ENCODE measurements at places on chromosomes 2 and 18.

GRCh38 chr2:97752342-97753334 lies 39.3 kb downstream of the ZAP70 start:
- no peak for DNase-seq

- no peak for DNase-seq
Observed at GRCh38 chr2:195018462-195018861, 638.6 kb upstream of the SLC39A10 start.

DNA sequence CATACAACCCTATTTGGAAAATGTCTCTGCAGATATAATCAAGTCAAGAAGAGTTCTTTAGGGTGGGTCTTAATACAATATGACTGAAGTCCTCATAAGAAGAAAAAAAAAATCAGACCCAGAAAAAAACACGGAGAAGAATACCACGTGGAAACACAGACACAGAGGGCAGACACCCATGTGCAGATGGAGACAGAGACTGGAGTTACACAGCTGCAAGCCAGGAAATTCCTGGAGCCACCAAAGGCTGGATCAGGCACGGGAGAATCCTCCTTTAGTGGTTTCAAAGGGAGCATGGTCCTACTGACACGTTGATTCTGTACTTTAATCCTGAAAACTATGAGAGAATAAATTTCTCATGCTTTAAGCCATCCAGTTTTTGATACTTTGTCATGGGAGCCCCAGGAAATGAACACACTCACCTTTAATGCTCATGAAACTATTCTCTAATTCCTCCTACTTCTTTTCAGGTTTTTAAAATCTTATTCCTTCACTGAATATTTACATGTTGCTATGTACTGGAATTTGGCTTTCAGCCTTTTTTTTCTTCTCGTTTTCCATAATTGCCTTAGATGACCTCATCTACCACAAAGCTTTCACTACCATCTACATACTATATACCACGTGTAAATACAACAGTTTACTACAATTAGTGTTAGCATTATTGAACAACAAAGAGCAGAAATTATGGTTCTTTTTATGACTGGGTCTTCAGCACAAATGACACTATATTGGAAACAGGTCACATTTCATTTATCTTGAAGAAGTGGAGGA lies 529.1 kb downstream of the IRS1 start:
- DNase-seq = no peak

- DNase-seq = no peak
Observed at GRCh38 chr2:2031101-2031500, 286.8 kb upstream of the PXDN start.

DNA sequence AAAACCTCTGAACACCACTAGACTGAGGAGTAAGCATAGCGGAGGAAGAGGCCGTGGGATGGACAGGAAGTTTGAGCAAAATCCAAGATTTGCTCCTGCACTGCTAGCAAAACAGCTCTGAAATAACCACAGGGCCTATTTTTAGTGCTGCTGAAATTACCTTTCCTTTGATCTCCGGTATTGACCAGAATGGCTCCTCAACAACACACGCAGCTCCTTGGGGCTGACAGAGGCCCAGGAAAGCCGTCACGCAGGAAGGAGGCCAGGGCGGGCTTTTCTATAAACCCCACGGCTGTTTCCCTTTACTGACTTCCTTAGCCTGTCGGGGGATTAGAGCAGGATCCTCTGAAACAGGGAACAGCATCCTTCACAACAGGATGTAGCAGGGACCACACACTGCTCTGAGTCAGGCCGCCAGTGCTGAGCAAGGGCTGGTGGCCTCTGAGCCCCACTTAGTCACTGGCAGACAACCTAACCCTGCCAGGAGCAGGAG lies 80.8 kb upstream of the LCLAT1 start:
- peak; percentile 38 for DNase-seq

DNA sequence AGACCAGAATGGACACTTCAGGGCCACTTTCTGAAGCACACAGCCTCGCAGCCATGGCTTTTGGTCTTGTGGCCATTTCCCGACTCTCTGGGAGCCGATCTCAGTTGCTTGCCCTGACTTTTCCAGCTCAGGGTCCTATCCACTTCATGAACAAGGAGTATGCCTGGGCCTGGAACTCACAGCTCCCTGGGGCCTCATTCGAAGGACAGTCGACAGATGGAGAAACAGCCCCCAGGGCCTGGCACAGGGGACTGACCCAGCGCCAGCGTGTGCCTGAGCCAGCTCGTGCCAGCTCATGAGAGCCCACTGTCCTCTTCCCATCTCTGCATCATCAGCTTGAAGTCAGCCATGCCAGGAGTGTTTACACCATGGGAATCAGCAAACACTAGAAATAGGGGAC lies 134.6 kb upstream of the GPC1 start:
- no peak for DNase-seq

GRCh38 chr18:9429662-9429993 lies 45.7 kb upstream of the RALBP1 start:
- no peak for DNase-seq

- DNase-seq = no peak
Observed at GRCh38 chr2:25539136-25539535, 134.2 kb downstream of the DTNB start.

DNA sequence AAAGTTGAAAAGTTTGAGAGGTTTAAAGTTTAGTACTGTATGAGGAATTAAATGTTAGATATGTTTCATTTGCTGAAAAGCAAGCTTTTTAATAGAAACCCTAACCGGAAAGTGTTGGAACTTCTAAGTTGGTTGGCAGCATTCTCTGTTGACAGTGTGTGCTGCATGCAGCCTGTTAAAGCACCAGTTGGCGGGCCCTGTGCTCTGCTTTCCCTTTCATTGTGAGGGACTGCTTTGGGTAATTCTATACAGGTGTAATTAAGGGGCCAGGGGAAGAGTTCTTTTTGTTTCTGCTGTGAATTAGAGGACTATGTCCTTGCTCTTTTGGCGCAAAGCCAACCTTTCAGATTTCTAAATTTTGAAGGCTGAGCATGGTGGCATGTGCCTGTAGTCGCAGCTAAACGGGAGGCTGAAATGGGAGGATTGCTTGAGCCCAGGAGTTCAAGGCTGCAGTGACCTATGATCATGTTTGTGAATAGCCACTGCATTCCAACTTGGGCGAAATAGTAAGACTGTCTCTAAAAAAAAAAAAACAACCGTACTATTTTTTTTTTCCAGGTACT lies 20.1 kb downstream of the PLEKHB2 start:
- DNase-seq = no peak

DNA sequence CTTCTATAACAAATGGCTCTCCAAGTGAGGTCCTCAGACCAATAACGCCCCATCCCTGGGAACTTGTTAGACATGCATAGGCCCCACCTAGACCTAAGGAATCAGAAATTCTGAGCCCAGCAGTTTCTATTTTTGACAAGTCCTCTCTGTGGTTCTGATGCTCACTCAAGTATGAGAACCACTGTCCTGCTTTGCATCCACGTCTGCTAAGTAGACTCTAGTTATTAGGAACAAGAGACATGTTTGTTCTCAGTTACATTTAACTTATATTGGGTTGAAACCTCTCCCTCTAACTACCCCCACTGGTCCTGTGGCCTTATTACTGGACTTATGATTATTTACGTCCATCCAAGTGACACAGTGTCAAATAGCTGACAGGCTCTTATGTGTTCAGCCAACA lies 70.3 kb downstream of the TMEM17 start:
- no peak for DNase-seq

- no peak for DNase-seq
Observed at GRCh38 chr2:147224070-147224469, 620.8 kb upstream of the ACVR2A start.

- DNase-seq = no peak
Observed at GRCh38 chr2:216222650-216223352, 113.7 kb downstream of the XRCC5 start.

GRCh38 chr2:223100061-223100511 lies 48.1 kb downstream of the KCNE4 start:
- no peak for DNase-seq

DNA sequence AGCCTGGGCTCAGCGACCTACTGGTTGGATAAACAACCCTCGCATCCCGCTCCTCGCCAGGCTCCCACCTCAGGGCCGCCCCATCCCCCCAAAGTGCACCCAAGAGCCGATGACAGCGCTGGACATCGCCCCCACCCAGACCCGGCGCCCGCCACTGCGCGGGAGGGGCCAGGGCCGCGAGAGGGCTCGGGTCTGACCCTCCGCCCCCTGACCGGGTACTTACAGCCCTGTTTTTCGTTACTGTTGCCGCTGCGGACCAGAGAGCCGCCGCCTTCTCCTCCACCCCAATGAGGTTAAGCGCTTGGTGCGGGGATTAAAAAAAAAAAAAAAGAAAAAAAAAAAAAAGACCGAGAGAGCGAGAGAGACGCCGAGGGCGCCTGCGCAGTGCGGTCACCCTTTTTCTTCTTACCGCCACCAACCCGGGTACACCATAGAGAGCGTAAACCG lies at the start of gene CLASP1:
Gene CLASP1 (minus strand): TSS at position 314 of the 447 bp plus-strand sequence. CDS start 43,567 bp downstream, outside the sequence.
- peak; percentile 53 for DNase-seq

DNA sequence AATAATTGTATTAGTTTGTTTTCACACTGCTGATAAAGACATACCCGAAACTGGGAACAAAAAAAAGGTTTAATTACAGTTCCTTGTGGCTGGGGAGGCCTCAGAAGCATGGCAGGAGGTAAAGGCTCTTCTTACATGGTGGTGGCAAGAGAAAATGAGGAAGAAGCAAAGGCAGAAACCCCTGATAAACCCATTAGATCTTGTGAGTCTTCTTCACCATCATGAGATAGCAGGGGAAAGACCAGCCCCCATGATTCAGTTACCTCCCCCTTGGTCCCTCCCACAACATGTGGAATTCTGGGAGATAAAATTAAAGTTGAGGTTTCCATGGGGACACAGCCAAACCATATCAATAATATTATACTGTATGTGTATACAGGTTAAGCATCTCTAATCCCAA lies 73.3 kb upstream of the CABLES1 start:
- DNase-seq = no peak

GRCh38 chr2:188512456-188512855 lies 220.8 kb downstream of the GULP1 start:
- no peak for DNase-seq

GRCh38 chr2:233928594-233929351 lies 11.6 kb downstream of the TRPM8 start:
- DNase-seq = peak; percentile 52

DNA sequence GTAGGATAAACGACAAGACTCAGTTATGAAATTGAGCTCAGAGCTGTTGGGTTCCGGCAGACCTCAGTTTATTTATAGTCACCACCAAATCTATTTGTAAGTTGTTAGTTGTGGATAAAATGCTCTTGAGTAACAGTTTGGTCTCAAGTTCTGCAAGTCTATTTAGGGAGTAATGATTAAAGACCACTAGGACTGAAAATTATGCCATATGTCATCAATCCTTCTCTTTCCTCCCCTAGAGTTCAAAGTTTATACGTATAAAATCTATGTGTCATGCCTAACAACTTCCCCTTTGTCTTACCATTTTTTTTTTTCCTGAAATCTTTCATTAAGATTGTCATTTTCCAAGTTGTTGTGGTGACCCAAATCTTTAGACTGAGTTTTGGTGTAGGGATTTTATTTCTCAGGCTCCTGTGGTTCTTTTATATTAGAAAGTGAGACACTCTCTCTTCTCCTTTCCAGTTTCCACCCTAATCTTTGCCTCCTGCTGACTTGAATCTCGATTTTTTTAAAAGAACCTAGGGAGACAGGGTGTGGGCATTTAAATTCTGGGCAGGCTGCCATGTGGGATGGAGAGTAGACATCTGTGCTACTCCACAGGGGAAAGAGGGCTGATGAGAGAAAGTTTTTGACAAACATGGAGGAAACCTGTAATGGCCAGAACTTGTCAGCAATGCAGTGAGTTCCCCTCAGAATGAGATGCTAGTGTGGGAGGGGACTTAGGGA lies 51.0 kb downstream of the LAMA3 start:
- no peak for DNase-seq

GRCh38 chr18:2304378-2305175 lies 266.7 kb downstream of the METTL4 start:
- DNase-seq = no peak

DNA sequence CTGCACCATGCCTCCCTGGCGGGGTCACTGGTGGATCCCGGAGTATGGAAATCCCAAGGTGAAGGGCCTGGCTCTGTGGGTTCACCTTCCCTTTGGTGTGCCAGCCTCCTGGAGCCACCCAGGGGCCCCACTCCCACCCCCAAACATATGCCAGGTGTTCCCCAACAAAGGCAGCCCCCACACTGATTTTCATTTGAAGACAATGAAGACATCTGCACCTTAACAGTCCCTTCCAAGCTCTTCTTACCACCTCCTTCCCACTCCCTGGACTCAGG lies 11.7 kb downstream of the BIN1 start:
- DNase-seq = no peak

DNA sequence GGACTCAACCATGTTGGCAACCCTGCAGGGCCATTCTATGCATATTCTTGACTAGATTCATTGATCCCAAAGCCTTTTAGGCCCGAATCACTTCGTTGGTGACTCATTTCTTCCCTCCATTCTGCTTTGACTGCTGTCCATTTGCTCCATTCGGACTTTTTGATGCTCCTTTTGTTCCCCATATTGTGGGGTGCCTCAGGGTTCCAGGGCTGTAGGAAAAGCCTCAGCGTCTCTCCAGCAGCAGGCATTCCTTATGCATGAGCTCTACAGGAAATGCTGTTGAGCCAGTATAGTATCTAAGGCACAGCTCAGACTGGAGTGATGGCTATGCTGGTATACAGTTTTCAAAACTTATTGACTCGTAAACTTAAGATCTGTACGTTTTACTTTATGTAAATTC lies 292.6 kb downstream of the PRKCE start:
- no peak for DNase-seq

DNA sequence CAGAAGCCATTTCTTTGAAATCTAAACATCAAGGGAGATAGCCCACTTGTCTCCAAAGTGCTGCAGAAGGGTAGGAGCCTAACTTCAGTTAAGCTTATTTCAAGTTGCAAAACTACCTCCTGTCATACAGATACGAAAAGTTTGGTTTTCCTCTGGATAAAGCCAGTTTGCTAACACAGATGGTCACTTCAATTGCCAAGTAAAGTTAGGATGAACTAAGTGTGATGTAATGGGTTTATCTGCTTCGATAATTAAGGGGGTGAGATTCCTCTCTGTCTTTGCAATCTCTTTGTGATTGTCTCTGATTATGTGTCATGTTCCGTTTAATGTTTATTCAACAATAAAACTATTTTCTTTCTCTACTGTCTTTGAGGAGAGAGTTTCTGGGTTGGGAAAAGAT lies 156.4 kb downstream of the SLC39A10 start:
- no peak for DNase-seq

DNA sequence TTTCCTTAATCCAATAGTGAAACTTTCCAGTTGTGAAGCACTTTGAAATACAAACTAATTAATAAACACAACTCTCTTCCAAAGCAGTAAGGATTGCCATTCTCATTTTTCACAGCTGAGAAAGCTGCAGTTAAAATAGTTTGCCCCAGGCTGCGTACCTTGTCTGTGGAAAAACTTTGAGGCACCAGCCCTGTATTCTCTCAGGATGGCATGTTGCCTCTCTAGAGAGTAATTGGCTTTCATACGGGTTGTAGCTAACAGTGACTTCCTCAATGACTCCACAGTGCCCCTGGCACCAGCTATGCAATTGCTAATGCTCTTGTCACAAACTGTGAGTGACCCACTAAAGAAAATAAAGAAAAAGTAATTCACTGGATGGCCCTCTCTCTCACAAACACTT lies 345.7 kb downstream of the MTX2 start:
- DNase-seq = no peak

- no peak for DNase-seq
Observed at GRCh38 chr2:99490623-99491461, 1.0 kb upstream of the REV1 start.

- no peak for DNase-seq
Observed at GRCh38 chr2:157587576-157587975, 41.1 kb downstream of the ACVR1C start.

- DNase-seq = no peak
Observed at GRCh38 chr18:75868031-75868430, 440.5 kb upstream of the SMIM21 start.

GRCh38 chr18:13791181-13791580 lies 32.8 kb upstream of the MC5R start:
- DNase-seq = no peak

Measured in endothelial cell (in vitro differentiated cells).